ENCODE measurements at places on chromosomes 5 and 9.

DNA sequence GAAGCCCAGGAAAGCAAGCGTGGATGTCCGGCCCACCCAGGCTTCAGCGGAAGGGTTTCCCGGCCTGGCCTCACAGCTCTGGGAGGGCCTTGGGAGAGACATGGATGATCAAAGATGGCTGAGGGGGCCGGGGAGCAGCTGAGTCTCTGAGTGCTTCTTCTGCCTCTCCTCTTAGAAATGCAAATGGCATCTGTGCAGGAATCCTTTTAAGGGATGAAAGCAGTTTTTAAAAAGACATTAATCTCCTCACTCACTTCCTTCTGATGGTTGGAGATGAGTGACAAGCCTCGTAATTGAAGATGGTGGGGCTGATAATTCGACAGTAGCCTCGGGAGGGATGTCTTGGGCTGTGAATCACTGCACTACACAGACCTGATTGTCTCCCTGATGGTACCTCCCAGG lies 24.3 kb upstream of the PITX1 start:
- no peak for DNase-seq

- DNase-seq: no peak
These were observed 110.8 kb upstream of the FSTL4 start for GRCh38 chr5:133723126-133723525.

DNA sequence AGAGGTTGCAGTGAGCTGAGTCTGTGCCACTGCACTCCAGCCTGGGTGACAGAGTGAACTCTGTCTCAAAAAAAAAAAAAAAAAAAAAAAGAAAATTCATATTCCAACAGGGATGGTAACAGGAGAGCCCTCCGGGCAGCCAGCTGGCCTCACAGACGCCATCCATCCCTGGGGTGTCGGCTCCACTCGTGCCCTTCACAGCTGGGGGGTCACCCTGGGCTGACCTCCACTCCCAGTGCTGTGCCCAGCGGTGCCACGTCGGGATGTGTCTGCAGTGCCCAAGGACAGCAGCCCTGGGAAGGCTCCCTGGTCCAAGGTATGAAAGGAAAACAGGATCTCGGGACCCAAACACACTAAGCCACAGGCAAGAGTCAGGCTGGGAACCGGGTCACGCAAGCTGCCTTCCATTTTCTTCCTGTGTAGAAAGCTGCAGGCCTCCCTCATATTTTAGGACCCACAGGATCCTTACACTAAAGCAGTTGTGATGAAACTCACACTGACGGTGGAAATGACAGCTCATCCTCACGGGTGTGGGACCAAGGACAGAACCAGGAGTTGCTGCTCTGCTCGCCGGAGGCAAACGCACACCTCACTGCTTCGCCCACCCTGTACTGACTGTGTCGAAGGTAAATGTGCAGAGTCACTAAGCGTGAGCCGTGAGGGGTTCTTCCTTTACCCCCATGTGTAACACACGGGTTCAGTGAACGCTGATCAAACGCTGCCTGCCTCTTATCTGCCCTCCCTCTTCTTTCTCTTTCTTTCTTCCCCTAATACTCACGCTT lies 5.3 kb downstream of the SLC12A7 start:
- no peak for DNase-seq

- DNase-seq: no peak
These were observed 89.9 kb downstream of the SIL1 start for GRCh38 chr5:139108063-139108824.

GRCh38 chr5:37417347-37417746 lies 38.2 kb downstream of the WDR70 start:
- DNase-seq: no peak

GRCh38 chr5:10509575-10509974 lies 54.3 kb upstream of the ANKRD33B start:
- no peak for DNase-seq

DNA sequence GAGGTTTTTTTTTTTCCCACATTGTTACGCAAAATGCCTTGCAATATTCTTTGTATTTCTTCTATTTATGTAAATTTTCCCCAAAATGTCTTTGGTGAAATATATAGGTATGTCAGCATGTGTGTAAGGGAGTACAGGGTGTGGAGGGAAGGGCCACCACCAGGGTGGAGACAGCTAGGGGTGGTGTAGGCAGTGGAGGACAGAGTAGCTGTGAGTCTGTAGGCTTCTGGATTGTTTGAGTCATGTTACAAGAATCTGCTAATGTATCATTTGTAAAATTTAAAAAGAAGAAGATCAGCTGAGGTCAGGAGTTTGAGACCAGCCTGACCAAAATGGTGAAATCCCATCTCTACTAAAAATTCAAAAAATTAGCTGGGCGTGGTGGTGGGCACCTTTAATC lies 175.5 kb downstream of the NXNL2 start:
- DNase-seq: no peak

DNA sequence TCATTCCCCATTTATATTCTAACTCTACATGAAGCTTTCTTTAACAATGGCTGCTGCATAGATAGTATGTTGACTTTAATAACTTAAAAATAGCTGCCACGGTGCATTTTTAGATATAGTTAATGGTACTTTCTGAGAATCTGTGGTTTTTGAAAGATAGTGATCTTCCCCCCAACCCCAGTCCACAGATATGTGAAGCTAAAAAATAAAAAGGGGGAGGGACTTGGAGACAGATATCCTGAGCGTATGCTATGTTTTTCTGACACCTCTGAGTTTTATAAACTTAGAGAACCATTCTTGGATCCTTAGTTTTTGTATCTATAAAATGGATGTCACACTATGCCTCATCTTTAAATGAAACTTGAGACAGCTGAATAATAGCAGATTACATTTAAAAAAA lies 120.5 kb downstream of the SNX18 start:
- no peak for DNase-seq

- no peak for DNase-seq
These were observed 7.9 kb upstream of the C1QTNF2 start for GRCh38 chr5:160378330-160378729.

DNA sequence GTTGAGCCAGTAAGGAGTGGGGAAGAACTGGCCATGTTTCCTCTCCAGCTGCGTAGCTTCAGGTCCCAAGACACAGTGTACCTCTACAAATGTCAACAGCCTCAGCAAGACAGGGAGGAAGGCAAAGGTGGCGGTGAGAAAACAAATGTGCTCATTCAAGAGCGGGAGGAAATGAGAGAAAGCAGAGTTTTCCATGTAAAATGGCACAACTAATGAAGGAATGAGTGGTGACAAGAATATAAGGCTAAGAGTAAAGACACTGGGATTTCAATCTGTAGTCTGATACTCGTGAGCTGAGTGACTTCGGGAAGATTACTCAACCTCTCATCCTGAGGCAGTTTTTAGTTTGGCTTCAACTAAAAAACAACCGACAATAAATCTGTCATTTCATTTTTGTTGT lies 67.6 kb downstream of the DPYSL3 start:
- DNase-seq: no peak

GRCh38 chr9:32577316-32577715 lies 4.4 kb upstream of the NDUFB6 start:
- no peak for DNase-seq

- no peak for DNase-seq
These were observed 60.1 kb downstream of the RGS3 start for GRCh38 chr9:113523421-113524141.

- no peak for DNase-seq
These were observed 144.4 kb upstream of the DAPK1 start for GRCh38 chr9:87353301-87353700.

DNA sequence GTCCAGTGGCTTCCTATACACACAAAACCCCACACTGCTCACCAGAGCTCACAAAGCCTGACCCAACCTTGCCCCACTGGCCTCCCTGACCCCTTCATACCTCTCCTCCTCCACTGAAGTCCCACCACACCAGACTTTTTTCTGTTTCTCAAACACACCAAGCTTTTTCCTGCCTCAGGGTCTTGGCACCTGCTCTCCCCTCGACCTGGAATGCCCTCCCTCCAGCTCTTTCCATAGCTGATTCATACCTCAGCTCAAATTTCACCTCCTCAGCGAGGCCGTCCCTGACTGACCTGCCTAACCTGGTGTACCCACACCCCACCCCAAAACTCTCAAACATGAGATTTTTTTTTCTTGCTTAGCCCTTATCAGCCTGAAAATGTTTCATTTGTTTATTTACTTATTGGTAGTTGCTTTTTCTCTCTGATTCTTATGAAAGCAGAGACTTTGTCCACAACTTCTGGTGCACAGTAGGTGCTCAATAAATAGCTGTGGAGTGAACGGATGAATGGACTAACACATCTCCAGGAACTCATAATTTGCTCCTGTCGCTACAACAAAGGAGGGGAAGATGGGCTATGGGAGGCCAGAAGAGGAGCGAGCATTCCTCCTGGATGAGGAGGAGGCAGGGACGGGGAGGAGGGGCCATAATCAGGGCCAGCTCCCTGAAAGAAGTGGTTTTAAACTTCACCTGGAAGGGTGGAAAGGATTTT lies 84.3 kb downstream of the SH3TC2 start:
- DNase-seq: no peak

DNA sequence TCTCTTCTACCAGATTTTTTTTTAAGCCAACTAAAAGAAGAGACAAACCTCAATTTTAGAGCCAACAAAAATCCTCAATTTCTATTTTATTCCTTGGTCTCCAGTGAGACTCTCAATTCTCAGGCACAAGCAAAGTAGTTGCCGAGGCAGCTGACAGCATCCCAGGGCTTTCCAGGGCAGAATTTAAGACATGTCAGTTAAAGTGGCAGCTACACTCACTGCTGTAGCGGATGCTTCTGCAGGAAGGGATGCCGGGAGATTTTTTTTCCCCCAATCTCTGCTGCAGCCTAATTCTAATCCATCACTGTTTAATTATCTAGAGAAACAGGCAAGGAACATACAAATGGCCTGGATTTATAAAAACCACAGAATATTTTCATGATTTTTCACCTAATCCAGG lies 57.0 kb downstream of the TTC39B start:
- DNase-seq: no peak

DNA sequence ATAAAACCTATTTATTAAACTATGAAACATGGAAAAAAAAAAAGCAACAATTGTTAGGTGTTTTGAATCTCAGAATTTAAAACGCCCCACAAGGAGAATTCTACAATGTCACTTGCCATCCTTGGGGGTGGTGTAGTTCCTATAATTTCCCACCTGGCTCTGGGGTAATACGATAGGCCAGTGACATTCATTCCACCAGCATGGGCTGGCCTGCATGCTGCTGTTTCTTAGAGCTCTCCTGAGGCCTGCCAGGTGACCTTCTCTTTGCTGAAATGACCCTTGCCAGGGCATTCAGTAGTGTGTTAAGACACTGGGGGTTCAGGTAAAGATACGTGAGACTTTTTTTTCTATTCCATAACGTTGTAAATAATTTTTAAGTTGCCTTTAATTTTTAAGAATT lies 10.0 kb upstream of the ARHGEF28 start:
- DNase-seq: no peak

GRCh38 chr9:22119522-22120158 lies 110.5 kb upstream of the CDKN2B start:
- no peak for DNase-seq

DNA sequence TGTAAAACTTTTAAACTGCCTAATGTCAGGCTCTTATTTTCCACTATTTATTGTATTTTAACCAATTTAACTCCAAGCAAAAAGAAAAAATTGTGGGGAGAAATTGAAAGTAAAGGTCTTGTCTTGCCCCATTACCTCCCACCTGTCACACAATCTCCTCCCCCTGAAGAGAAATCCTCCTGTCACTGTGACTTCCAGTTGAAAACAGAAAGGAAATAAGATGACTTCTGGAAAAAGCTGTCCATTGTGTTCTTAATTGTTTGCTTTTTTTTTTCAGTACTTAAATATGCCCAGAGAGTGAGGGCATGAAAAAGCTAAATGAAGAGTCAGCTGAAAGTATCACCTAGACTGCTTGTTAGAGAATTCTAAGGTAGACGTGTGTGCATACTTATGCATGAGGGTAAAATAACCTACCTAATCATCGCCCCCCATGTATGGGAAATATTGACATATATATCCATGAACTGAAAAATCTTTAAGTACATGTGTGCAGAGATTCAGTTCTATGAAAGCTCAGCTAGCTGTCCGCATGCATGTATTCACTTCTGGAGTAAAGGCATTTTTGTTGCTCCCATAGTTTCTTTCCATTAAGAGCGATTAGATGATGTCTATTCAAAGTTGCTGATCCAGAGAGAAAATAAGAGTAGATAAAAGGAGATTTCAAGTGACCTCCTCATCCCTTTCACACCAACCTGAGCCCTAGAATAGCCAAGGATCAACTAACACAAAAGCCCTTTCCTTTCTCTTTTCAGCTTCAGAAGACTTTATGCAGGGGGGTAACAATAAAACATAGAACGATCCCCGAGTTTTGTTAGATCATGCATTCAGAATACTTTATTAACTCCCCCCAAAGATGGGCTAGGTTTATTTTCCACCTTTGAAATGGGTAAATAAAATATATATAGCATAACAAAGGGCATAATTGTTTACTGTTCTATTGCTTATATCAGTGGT lies 5.3 kb downstream of the NR2F1-AS1 start:
- no peak for DNase-seq

DNA sequence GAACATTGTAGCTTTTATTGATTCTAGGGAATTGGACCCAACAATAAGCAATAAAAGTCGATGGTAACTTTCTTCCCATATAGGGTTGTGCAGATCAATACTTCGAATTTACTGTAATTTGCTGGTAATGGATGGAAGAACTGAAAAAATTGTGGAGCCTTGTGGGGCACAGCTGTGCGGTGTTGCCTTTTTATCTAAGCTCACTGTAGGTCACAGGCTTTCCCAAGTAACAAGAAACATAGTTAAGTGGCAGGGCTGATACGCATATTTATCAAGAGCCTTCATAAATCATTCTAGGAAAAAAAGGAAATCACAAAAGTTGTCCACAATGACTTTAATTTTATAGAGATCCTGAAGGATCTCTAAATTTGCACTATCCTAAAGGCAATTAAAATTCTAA lies 292.9 kb downstream of the MAST4 start:
- DNase-seq: no peak

GRCh38 chr5:103918668-103919367 lies 356.2 kb upstream of the NUDT12 start:
- DNase-seq: no peak

- DNase-seq: no peak
These were observed 152.9 kb upstream of the PITX1 start for GRCh38 chr5:135186662-135187522.

- DNase-seq: no peak
These were observed 37.3 kb downstream of the PALM2AKAP2 start for GRCh38 chr9:109817146-109817845.

GRCh38 chr9:114050226-114050568 lies 27.9 kb downstream of the AMBP start:
- no peak for DNase-seq

- DNase-seq: no peak
These were observed 98.1 kb upstream of the TUT7 start for GRCh38 chr9:86452201-86452828.

DNA sequence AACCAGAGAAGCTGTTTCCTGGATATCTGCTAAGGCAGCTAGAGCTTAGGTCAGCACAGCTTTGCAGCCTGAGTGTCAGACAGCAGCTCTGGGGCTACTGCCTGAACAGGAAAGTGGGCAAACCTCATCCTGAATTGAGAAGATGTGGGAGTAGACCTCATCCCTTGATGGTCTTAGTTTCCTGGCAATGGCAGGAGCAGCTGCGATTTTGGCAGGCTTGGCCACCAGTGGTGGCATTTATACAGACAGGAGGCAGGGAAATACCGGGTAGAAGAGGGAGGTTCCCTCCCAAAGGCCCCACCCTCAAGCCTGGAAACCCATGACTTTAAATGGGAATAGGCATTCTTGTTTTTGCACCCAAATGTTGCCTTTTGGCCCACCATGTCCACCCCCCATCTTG lies 69.7 kb downstream of the LIX1 start:
- DNase-seq: no peak

GRCh38 chr5:130234816-130235215 lies 330.6 kb downstream of the CHSY3 start:
- DNase-seq: no peak

- no peak for DNase-seq
These were observed 60.2 kb upstream of the DMAC1 start for GRCh38 chr9:7859701-7860334.

All from H9 (cell line).